ENCODE measurements at places on chromosomes 5 and 9.

DNA sequence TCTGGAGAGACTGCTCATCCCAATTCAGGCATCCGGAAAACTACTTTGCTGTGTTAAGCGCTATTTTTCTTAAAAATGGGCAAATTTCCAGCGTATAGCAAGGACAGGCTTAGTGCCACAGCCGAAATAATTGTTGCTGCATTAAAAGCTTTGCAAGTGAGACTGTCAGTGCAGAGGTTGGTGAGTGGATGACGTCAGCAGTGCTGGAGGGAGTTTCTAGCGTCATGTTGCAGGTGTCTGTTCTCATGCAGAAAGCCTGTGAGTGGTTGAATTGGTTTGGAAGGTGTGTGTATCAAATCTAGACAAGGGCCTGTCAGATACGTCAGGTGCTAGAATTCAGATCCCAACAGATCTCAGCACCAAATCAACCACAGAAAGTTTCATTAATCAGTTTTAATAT is 204.4 kb downstream of the TRIO start:
- DNase-seq, result no peak

- no peak for DNase-seq
Observed at GRCh38 chr5:154900066-154900465, 37.9 kb downstream of the GEMIN5 start.

DNA sequence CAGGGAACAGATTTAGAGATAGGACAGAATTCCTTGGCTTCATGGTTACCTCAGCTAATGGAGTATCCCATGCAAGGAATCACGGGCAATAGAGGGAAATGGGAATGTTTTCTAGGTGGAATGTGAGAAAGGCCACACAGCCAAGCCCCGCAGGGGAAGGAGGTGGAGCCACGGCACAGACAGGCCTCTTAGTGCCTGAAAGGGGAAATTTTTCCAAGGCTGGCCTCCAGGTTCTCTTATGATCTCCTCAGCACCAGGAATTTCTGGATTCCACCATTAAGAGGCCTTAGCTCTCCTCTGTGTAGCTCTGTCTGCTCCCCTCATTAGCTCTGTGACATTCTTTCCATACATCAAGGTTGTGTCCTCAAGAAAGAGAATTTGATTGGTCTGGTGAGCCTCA is 124.7 kb downstream of the GALNT10 start:
- no peak for DNase-seq

DNA sequence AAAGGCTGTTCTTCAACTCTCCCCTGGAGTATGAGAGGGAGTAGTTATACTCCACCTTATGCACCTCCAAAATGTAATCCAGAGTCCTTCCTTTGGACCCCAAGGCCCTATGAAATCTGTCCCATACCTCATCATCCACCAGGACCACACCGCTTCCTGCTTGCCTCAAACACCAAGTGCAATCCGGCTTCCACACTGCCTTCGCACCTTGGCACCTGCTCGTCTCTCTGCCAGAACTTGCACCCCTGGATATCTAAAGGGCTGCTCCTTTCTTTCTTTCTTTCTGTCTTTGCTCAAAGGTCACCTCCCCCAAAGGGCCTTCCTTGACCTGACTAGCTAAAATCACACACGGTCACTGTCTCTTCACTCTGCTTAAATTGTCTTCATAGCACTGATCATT is 63.9 kb upstream of the SHB start:
- DNase-seq, result no peak

- DNase-seq, result no peak
Observed at GRCh38 chr5:58456026-58456425, 3.9 kb downstream of the PLK2 start.

DNA sequence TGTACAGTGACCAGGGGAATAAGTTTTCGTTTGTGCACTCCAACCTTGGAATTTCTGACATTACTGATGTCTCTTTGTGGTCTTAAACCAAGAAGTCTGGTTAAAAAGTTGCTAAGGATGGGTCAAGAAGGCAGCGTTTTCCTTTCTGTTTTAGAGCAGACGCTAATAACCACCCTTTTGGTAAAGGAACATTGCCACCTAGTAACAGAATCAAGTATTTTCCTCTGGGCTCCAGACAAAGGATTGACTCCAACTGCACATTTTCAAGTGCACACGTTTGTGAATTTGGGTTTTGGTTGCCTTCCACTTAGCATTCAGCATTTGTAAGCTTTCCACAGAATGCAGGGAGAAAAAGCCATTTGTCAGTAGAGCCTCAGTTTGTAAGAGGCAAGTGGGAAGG is 22.2 kb upstream of the CEP78 start:
- peak; percentile 66 for DNase-seq

- no peak for DNase-seq
Observed at GRCh38 chr5:141875795-141876627, 2.2 kb downstream of the PCDH1 start.

DNA sequence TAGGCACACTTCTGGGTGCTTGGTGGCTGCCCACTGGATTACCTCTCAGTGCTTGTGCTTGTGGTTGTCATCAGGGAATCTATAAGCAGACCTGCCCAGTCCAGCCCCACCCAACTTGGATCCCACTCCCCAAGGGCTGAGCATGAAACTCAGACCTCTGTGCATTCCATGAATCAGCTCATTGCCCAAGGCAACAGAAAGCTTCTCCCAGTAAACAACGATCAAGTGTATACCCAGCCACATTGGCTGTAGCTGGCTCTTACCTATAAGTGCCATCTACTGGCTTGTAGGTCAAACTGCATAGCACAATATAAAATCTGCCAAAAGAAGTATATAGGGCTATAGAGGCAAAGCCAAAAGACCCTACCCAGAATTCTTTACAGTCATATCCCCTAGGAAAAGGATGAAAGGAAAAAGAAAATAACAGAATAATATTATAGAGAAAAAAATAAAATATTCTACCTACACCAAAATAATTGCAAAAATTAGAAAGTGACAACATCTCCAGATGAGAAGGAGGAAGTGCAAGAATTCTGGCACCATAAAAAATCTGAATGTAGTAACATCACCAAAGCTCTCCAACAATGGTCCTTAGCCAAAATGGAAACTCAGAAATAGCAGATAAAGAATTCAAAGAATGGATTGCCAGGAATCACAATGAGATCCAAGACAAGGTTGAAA is 321.0 kb upstream of the TRPC7 start:
- no peak for DNase-seq

- no peak for DNase-seq
Observed at GRCh38 chr9:95067897-95068296, 249.6 kb downstream of the FANCC start.

- DNase-seq, result peak; percentile 91
Observed at GRCh38 chr5:158435161-158435616, 576.2 kb upstream of the CLINT1 start.

DNA sequence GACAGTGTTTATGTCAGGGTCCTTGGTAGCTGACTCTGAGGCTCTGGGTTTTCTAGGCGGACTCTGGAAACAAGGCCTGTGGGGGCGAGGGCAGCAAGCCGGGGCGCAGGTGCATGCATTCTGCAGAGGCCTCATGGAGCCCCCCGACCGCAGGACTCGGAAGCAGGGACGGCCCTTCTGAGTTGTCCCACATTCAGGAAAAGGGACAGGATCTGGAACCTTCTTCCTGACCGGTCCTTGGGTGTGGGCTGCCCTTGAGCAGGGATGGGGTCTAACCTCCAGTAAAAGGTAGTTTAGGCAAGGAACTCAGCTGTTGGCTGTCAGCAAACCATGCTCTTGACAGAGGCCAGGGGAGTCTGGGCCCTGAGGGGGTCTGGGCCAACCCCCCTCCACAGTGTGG is 7.4 kb upstream of the COL5A1 start:
- DNase-seq, result no peak

DNA sequence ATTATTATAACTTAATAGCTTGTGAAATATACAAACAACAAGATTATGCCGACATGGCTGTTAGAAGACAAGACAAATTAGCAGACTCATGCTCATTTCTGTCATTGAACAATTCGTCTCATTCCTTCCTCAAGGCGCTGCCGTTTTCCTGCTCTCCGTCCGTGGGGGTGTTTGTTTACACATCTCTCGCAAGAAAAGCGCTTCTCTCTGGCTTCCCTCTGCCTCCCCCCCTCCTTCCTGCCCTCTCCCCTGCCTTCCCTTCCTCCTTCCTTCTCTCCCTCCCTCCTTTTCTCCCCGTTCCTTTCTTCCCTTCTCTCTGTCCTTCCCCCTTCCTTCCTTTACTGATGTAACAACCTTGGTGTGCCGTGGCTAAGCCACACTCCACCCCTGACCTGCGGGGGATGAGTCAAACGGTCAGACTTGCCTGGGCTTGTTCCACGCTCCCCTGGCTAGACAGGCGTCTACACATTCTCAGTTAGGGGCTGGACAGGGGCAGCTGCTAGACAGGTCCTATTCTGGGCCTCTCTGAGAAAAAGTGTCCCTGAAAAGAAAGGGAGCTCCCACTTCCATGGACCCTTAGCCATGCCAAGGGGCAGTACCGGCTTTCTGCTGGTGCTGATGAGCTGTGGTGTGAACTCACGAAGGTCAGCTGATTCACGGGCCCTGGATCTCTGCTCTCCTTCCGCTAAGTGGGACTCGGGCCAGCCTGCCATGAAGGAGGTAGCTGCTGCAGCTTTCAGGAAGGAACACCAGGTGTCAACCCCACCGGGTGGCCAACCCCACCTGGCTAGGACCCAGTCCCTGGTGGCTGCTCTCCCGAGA is 32.0 kb upstream of the SPTLC1 start:
- no peak for DNase-seq

DNA sequence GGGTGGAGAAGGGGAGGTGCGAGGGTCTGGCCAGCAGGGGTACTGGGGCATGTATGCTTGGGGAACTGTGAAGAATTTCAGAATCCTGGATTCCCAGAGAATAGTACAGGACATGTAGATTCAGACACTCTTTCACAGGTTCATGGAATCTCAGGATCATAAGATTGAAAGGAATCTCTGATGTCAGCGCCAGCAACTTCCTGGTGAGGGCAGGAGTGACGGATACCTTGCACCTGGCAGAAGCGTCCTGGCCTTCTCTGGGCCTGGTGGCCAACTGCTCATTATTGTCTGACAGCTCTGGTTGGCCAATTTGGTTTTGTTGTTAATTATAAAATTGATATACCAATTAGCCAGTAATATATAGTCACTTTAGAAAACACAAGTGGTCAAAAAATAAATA is 6.9 kb downstream of the GM2A start:
- DNase-seq, result no peak

- peak; percentile 83 for DNase-seq
Observed at GRCh38 chr5:81817980-81818379, 67.1 kb upstream of the SSBP2 start.

DNA sequence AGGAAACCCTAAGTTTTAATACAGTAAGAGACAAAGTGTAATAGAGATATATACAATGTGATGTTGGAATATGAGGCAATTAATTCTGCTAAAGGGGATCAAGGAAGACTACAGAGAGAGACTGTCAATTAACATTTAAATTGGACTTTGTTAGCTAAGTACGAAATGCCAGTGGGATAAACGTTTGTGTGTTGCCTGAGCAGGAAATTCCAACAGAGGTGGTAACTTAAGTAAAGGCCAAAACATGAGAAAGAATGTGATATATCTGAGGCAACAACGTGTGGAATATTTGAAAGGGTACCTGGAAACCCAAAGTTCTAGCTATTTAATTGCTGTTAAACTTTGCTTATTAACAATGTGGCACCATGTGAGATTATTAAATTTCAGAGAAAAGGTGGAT is 1666.9 kb upstream of the WWC1 start:
- DNase-seq, result no peak

DNA sequence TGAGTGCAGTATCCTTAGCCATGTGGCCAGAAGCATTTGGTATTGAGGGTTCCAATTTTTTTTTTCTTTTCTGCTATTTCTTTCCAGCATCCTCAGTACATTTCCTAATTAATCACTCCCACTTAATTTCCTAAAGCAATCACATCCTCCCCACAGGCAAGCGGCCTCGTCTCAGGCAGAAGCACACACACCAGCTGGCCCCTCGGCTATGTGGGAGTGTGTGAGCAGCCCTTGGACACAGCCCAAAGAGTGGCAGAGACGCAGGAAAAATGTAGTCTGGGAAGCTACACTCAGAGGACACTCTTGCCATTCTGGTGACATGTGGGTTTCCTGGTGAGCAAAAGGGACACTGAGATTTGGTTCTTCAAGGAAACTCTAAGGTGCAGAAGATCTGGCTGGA is 20.7 kb downstream of the SLIT3 start:
- DNase-seq, result no peak

DNA sequence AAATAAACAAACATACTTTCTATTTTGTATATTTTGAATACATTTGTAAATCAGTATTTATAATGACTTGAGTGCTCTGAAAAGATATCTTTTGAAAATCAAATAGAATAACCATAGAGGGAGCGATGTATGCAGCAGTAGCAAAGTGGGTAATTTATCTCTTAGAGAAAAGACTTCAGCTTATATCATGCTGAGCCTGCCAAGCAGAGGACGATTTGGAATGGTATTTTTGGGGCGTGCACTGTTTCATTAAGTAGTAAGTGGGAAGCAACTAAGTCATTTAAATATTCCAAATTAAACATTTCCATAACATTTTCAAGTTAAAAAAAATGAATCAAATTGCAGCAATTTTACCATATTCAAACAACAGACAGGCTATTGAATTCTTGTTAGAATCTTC is 147.6 kb downstream of the CDH10 start:
- no peak for DNase-seq

DNA sequence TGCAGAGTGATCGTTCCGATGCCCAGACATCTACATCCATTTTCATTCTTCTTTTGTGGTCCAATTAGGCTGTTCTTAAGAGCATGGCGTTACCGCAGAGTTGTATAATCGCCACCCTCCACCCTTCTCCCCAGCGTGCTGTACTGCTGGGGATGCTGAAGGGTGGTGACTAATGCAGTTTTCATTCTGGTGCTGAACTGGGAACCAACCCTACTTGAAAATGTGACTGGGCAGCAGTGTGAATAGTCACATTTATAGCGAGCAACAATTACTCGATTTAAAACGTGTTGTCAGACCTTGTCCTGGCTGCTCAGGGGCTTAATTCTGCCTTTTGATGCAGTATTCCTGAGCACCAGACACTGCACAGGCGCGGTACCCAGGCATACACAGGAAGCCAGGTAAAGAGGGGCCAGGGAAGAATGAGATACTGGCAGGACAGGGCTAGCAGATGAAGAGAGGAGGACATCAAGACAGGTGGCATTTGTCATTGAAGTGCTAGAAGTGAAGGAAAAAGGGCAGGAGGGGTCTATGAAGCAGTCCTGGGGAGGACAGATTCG is 719 bp upstream of the ISCA1 start:
- no peak for DNase-seq

GRCh38 chr5:108531367-108532128 is 149.7 kb upstream of the FBXL17 start:
- no peak for DNase-seq

DNA sequence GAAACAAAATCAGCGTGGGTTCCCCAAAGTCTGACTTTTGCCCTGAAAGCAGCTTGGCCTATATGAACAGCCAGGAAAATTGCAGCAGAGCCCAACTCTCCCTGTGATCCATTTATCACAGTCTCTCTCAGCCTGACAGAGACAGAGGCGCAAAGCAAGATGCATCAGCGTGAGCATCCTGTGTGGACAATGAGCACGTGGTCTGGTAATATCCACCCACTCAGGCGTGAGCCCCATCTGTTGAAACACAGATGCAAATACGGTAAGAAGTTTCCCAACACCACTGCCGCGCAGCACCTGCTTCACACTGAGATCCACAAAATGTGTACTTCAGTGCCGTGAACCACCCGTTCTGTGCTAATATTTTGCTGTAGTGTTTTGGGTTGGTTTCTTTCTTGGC is 114.6 kb downstream of the MRPL36 start:
- no peak for DNase-seq
